GM18507 (cell line): ENCODE measurements at places on chromosomes 6 and 20.

GRCh38 chr20:43542161-43542560 is 16.7 kb upstream of the SGK2 start:
- no peak for DNase-seq

- no peak for DNase-seq
Measured at GRCh38 chr6:7262746-7263518, 50.1 kb downstream of the SSR1 start.

- DNase-seq, result no peak
Measured at GRCh38 chr6:34563513-34563870, 7.4 kb upstream of the SPDEF start.

GRCh38 chr6:489762-490161 is 98.2 kb downstream of the IRF4 start:
- no peak for DNase-seq

- no peak for DNase-seq
Measured at GRCh38 chr6:134665029-134665723, 284.7 kb downstream of the ALDH8A1 start.

DNA sequence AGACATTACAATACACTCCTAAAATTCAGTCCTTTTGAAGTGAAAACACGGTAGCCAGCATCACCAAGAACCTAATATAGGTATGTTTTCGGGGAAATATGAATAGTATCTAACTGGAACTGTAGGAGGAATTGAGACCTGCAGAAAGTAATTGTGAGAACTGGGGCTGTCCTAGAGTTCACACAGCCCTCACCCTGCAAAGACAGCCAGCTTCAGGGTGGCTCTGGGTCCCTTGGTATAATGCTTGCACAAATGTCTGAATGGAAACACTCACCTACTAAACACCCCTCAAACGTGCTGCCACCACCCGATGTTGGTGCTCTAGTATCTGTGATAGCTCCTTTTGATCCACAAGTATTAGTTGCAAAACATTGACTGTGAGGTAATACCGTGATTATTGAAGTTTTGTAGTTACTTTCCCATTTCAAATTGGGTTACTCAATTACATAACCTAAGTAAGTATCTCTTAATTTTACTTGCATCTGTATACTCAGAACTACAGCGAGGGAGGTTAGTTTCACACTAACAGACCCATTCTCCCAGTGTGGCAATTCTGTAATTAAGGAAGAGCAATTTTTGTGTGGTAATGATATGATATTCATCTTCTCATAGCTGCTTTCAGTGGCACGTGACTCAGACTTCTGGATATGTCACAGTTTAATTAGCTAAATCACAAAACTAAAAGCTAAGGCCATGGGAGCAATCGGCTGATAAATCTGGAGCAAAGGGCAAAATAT is 129.5 kb downstream of the INSM1 start:
- DNase-seq, result no peak

GRCh38 chr6:56539527-56540105 is 103.1 kb downstream of the DST start:
- no peak for DNase-seq

DNA sequence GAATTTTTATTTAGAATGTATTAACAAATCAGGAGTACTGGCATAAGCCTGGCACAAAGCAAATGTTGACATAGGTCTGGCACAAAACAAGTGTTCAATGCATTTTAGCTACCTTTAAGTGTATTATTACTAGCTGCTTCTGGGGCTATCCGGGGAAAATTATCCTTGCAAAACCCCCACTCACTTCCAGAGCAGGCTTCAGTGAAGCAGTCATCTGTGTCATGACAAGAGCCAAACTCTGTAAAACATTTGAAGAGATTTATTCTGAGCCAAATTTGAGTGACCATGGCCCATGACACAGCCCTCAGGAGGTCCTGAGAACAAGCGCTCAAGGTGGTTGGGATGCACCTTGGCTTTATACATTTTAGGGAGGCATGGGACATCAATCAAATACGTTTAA is 6.4 kb upstream of the TRIM38 start:
- DNase-seq, result no peak

- DNase-seq, result no peak
Measured at GRCh38 chr6:47375426-47375825, 65.7 kb upstream of the TNFRSF21 start.

GRCh38 chr20:45305262-45305661 is 1.4 kb upstream of the RBPJL start:
- no peak for DNase-seq

DNA sequence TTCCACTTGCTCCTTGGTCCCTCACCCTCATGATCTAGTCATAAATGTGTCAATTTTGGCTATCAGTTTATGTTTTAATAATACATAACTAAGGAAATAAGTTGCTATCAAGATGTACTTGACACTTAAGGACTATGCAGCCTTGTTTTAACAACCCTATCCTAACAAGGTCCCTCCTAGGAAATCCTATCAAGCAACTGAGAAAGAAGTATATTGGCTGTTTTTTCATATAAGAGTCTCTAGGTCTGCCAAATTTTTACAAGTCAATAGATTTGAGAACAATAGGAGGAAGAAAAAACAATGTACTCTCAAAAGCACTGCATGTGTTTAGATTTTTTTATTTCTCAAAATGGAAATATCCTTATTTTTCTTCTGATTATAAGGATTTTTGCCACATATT is 14.7 kb downstream of the FILIP1 start:
- no peak for DNase-seq

DNA sequence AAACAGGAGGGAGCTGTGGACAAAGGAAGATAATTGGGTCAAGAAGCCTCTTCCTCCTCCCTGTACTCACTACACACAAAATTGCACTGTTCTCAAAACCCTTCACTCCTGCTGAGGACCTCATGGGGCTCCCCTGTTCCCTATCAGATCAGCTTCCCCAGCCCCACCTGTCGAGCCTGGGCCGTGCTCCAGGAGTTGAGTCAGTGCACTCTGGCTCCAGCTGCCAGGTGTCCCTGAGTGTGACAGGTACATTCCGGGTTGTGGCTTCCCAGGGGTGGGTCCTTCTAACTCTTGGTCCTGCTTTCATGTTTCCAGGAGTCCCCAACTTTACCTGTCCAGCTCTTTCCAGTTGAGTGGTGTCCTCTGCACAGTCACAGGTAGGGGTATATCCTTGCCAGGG is 8.4 kb downstream of the RAB5IF start:
- no peak for DNase-seq

DNA sequence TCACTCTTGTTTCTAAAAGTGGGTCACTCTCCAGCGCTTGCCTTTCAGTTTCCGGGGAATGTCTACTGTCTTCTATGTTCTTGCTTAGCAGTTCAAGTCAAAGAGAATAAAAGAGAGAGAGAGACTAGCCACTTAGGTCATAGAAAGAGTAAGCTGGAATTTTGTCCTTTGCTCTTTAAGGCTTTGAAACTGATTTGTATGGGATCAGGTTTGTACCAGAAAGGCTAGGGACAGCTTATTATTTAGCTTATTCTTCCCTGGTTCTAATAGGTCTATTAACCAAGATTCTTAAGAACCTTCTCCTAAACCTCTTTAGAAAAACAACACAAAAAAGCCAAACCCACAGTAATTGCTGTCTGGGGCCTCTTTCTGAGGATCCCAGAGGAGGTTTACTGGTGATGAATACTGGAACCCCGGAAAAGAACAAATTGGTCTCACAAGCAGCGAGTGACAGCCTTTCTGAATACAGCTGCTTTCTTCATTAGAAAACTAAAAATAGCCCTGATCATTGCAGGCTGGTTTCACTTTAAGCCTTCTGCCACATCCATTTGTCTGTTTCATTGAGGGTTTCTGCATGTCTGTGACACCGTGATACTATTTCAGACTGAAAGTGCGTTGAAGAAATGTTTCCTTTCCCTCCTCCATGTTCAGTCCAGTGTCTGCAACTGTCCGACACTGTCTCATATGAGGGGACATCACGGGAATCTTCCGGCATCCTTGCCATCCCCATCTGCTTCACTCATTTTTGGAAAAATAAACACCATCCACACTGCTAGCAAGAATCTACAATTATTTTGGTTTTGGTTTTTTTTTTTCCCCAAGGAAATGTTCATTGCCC is 75.1 kb upstream of the ATXN1 start:
- DNase-seq, result peak; percentile 32
